ENCODE measurements at places on chromosomes 1 and 21. TPM values are rescaled to one million over a fixed set of nuclear protein-coding genes. Genes with fewer than 3 reads are reported as not detected.

DNA sequence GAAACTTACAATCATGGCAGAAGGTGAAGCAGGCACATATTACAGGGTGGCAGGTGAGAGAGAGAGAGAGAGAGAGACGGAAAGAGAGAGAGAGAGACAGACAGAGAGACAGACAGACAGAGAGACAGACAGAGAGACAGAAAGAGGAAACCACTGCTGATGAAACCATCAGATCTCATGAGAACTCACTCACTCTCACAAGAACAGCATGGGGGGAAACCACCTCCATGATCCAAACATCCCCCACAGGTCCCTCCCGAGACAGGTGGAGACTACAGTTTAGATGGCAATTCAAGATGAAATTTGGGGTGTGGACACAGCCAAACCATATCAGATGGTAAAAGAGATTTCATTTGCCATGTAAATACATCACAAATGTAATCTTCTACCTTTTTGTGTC, 708.1 kb downstream of the MRPL39 start:
- H3K27me3 ChIP-seq, result no peaks in the 10 kb centered on the region
- no peak overlapping the region for H3K27ac ChIP-seq
- no peaks in the 10 kb centered on the region for H3K4me1 ChIP-seq
- no peak overlapping the region for H3K4me3 ChIP-seq
- no peaks in the 10 kb centered on the region for H3K36me3 ChIP-seq

The OR2L13 gene
- not detected for total RNA-seq

GRCh38 chr1:78004719-78005447, at the start of gene DNAJB4:
DNAJB4 (plus strand) TSS chr1:78004939; CDS start chr1:78005111, 172 bp downstream.
- no peaks in the 10 kb centered on the region for H3K36me3 ChIP-seq
- peak within 1 kb of the TSS; percentile 87 for H3K27ac ChIP-seq
- peak within 1 kb of the TSS; percentile 59 for H3K4me3 ChIP-seq

The UBE2U gene
- 0.34 TPM for total RNA-seq

The TNNI3K gene
- 2.1 TPM for total RNA-seq

DNA sequence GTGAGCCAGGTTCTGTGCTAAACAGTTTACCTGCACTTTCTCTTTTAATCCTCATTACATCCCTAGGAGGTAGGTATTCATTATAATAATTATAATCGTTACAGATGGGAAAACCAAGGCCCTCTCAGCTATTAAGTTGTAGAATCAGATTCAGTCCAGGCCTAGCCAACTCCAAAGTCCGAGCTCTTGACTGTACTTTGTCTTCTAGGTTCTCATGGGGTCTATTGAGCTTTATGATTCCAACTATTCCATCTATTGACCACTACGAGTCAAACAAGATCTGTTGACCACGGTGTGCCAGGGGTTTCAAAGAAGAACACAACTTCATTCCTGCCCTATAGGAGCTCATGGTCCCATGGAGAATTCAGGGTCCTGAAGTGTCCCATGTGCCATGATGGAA, 2.0 kb downstream of the IFNLR1 start:
- no peak overlapping the region for H3K27ac ChIP-seq
- no peaks in the 10 kb centered on the region for H3K27me3 ChIP-seq
- no peak for DNase-seq
- H3K4me3 ChIP-seq, result no peak overlapping the region
- H3K4me1 ChIP-seq, result peaks cover 13% of the 10 kb centered on the region

The TEX38 gene
- total RNA-seq, result not detected

The CD160 gene
- not detected for total RNA-seq

The MAP3K21 gene
- total RNA-seq, result 14.0 TPM

GRCh38 chr1:154433161-154433764, 28.1 kb downstream of the IL6R start:
- peak; percentile 58 for DNase-seq
- H3K27ac ChIP-seq, result peak overlapping the region; percentile 77
- H3K27me3 ChIP-seq, result no peaks in the 10 kb centered on the region
- no peak overlapping the region for H3K4me3 ChIP-seq
- peaks cover 39% of the 10 kb centered on the region for H3K36me3 ChIP-seq
